Muscle of back (tissue), 13 donors: ENCODE measurements at places on chromosomes 5 and 9.

DNA sequence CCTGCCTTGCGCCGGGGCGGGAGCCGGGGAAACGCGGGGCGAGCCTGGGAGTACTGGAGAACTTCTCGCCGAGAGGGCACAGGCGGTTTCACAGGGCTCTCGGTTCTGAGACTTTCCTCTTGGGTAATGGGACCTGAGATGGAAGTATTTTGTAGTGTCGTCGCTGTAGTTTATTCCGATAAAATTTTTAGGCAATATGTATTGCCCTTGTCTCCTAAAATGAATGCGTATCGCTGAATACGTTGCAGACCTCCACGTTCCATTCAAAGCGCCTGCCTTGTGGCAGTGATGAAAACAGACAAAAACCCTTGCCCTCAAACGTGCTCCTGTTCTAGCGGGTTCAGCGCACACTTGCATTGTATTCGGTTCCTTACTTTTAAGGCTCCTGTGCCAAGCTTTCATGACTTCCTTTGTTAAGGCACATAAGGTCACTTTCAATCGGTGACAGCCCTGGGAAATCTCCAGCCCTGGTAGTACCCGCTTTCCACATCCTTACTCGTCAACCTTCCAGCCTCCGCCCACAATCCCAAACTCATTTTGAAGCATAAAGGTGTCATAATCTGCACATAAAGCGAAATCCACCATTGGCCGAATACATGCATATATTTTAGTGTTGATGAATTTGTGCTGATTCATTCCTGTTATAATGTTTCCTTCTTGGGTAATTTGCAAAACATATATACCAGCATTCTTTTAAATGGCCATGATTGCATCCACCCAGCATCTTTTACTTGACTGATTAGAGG lies 694 bp downstream of the RMI1 start:
- DNase-seq, result peak; percentile 26

DNA sequence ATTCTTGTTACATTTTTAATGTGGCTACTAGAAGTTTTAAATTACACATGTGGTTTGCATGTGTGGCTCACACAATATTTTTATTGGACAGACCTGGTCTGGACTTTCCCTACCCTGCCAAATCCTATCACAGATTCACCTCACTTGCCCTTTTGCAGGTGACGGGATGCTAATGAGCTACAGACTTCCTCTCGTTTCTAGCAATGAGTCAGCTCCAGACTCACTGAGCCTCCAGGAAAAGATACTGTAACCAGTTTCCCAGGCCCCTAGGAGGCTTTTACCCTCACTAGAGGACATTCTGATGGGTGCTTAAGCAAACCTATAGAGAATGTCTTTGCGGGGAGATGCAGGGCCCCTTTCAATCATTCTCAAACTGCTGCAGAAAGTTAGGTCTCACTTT lies 135.4 kb downstream of the WDR41 start:
- no peak for DNase-seq

- no peak for DNase-seq
Measured at GRCh38 chr5:111703662-111704061, 53.3 kb downstream of the NREP start.

GRCh38 chr5:106966686-106967315 lies 703.9 kb downstream of the EFNA5 start:
- no peak for DNase-seq

- no peak for DNase-seq
Measured at GRCh38 chr9:111917980-111918379, 21.4 kb downstream of the UGCG start.

DNA sequence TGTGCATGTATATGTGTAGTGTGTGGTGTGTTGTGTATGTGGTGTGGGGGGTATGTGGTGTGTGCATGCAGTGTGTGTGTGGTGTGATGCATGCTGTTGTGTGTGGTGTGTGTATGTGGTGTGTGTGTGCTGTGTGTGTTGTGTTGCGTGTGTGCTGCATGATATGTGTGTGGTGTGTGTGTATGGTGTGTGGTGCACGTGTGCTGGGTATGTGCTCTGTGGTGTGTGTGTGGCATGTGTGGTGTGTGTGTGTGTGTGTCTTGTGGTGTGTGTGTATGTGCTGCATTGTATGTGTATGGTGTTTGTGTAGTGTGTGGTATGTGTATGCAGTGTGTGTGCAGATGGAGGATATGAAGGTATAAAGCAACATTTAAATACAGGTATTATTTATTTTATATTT lies 50.5 kb upstream of the CKS2 start:
- DNase-seq, result no peak

DNA sequence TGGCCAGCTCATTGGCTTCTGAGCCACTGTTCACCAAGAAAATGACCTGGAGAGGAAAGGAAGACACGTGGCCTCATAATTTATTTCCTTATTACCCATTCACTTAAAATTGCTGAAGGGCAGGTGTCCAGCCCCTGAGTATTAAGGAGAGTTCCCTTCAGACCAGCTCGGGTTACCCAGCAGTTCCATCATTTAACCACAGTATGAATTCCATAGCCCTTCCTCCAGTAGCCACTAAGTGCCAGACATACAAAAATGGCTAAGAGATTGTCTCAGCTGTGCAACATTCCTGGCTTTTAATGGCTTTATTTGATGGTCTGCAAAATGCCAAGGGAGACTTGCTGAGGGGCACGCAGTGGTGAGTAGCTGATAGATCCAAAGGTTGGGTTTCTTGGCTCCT lies 12.5 kb downstream of the AGXT2 start:
- no peak for DNase-seq

DNA sequence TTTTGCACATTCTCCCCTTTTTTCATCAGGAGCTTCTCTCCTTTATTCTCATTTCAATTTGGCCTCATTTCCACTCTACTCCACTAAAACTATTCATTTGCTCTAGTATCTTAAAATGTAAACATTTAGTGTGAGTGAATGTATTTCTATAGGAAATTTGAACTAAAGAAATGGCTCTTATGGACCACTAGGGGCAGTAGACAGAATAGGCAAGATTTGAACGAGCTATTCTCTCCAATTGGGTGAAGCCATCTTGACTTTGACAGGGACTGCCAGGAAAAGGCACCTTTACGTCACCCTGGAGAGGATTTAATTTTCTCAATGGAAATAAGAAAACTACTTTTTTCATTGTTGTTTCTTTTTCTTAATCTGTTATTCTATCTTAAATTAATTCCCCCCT lies 666.3 kb downstream of the DNAH5 start:
- no peak for DNase-seq
